ENCODE measurements at places on chromosomes 1 and 21. TPM values are rescaled to one million over a fixed set of nuclear protein-coding genes. Genes with fewer than 3 reads are reported as not detected.

SELL gene
- 0.12 TPM for total RNA-seq

ACAP3 gene
- total RNA-seq: 38.2 TPM

OR14K1 gene
- total RNA-seq: not detected

ADCY10 gene
- under 0.01 TPM for total RNA-seq

MASP2 gene
- not detected for total RNA-seq

NECTIN4 gene
- total RNA-seq: 0.11 TPM

FMN2 gene
- total RNA-seq: 6.0 TPM

FAM72D gene
- total RNA-seq: 1.00 TPM

HSPA6 gene
- total RNA-seq: 4.6 TPM

NUP133 gene
- 42.2 TPM for total RNA-seq

SLC35D1 gene
- 20.4 TPM for total RNA-seq

RALGPS2 gene
- total RNA-seq: 42.1 TPM
